ENCODE measurements at places on chromosomes 3 and 15.

- peaks cover 37% of the 10 kb centered on the region for H3K27me3 ChIP-seq
- no peaks in the 10 kb centered on the region for H3K36me3 ChIP-seq
- no peak overlapping the region for H3K27ac ChIP-seq
- H3K4me1 ChIP-seq = no peaks in the 10 kb centered on the region
- no peak for DNase-seq
- H3K4me3 ChIP-seq = no peak overlapping the region
These were observed 3.5 kb downstream of the IL17RB start for GRCh38 chr3:53849916-53850315.

GRCh38 chr15:56613811-56614210, 119.5 kb downstream of the ZNF280D start:
- no peak overlapping the region for H3K27ac ChIP-seq
- no peak for DNase-seq
- H3K36me3 ChIP-seq = peaks cover 3% of the 10 kb centered on the region

GRCh38 chr3:20323307-20323927, 137.4 kb upstream of the SGO1 start:
- no peak overlapping the region for H3K27ac ChIP-seq
- H3K4me1 ChIP-seq = no peaks in the 10 kb centered on the region
- no peaks in the 10 kb centered on the region for H3K27me3 ChIP-seq
- H3K36me3 ChIP-seq = no peaks in the 10 kb centered on the region

GRCh38 chr3:123783050-123783689, 101.0 kb downstream of the MYLK start:
- peaks cover 13% of the 10 kb centered on the region for H3K27me3 ChIP-seq
- DNase-seq = no peak
- H3K4me1 ChIP-seq = no peaks in the 10 kb centered on the region
- H3K4me3 ChIP-seq = no peak overlapping the region
- H3K36me3 ChIP-seq = no peaks in the 10 kb centered on the region
- no peak overlapping the region for H3K27ac ChIP-seq

DNA sequence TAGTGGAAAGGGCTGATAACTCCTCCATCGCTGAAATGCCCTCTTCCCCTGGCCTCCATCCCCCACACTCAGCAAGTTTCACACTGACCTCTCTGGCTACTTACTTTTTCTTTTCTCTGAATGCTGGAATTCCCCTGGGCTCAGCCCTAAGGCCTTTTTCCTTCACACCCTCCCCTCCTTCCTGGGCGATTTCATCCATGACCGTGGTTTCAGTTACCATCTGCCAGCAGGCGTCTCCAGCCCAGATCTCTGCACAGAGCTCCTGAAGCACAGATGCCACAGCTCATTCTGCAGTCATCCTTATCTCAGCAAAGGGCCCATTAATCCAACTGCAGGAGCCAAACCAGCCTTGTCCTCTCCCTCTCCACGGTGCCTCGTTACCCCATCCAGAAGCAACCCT, 114.0 kb downstream of the RFTN1 start:
- H3K4me3 ChIP-seq = no peak overlapping the region
- peaks cover 42% of the 10 kb centered on the region for H3K36me3 ChIP-seq
- peaks cover 10% of the 10 kb centered on the region for H3K4me1 ChIP-seq
- no peak overlapping the region for H3K27ac ChIP-seq
- no peaks in the 10 kb centered on the region for H3K27me3 ChIP-seq

DNA sequence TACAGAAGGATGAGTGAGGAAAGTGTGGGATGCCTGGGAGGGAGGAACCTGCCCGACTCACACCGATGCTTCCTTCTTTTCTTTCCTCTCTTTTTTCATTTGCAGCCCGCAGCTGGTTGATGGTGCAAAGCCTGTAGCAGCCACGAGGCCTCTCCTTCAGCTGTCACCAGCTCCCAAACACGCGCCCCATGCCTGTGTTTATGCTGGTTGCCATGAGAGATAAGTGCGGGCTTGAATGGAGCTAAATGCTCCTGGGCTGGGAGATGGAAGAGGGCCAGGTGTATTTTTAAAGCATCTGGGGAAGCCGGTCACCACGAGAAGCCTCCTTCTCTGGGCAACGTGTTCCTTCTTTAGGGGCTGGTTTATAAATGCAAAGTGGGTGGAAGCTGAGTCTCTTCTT, 9.3 kb downstream of the COLQ start:
- no peaks in the 10 kb centered on the region for H3K36me3 ChIP-seq
- H3K4me3 ChIP-seq = no peak overlapping the region
- no peak overlapping the region for H3K27ac ChIP-seq
- peaks cover 4% of the 10 kb centered on the region for H3K27me3 ChIP-seq
- H3K4me1 ChIP-seq = peaks cover 3% of the 10 kb centered on the region
